Psoas muscle (tissue), 8 donors: ENCODE measurements at places on chromosomes 16 and 17.

GRCh38 chr17:19344311-19345066 lies 18.0 kb downstream of the B9D1 start:
- H3K27ac ChIP-seq: no peak overlapping the region
- peaks cover 25% of the 10 kb centered on the region for H3K4me1 ChIP-seq
- no peak for DNase-seq
- H3K27me3 ChIP-seq: no peaks in the 10 kb centered on the region
- peaks cover 3% of the 10 kb centered on the region for H3K36me3 ChIP-seq

DNA sequence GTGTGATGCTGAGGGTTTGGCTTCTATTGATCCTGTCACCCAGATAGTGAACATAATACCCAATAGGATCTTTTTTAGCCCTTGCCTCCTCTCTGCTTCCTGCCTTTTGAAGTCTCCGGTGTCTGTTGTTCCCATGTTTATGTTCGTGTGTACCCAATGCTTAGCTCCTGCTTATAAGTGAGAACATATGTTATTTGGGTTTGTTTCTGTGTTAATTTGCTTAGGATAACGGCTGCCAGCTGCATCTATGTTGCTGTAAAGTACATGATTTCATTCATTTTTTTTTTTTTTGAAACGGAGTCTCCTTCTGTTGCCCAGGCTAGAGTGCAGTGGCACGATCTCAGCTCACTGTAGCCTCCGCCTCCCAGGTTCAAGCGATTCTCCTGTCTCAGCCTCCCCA lies 23.0 kb downstream of the DUS2 start:
- no peak for DNase-seq
- H3K36me3 ChIP-seq: no peaks in the 10 kb centered on the region
- H3K27ac ChIP-seq: no peak overlapping the region
- no peaks in the 10 kb centered on the region for H3K27me3 ChIP-seq
- no peaks in the 10 kb centered on the region for H3K4me1 ChIP-seq

DNA sequence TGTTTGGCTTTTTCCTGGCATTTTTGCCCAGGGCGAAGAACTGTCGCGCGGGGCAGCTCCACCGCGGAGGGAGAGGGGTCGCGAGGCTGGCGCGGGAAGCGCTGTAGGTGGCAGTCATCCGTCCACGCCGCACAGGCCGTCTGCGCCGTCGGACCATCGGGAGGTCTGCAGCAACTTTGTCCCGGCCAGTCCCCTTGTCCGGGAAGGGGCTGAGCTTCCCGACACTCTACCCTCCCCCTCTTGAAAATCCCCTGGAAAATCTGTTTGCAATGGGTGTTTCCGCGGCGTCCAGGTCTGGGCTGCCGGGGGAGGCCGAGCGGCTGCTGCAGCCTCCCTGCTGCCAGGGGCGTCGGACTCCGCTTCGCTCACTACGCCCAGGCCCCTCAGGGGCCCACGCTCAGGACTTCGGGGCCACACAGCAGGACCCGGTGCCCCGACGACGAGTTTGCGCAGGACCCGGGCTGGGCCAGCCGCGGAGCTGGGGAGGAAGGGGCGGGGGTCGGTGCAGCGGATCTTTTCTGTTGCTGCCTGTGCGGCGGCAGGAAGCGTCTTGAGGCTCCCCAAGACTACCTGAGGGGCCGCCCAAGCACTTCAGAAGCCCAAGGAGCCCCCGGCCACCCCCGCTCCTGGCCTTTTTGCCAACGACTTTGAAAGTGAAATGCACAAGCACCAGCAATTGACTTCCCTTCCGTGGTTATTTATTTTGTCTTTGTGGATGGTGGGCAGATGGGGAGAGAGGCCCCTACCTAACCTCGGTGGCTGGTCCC lies 2.3 kb upstream of the CBX4 start:
- H3K27ac ChIP-seq: no peak overlapping the region
- peaks cover 30% of the 10 kb centered on the region for H3K27me3 ChIP-seq

GRCh38 chr17:47831934-47832327 lies 461 bp downstream of the LRRC46 start:
- peak overlapping the region; percentile 93 for H3K4me3 ChIP-seq
- peak; percentile 40 for DNase-seq
- H3K4me1 ChIP-seq: peaks cover 23% of the 10 kb centered on the region
- peaks cover 3% of the 10 kb centered on the region for H3K36me3 ChIP-seq
- peak overlapping the region; percentile 76 for H3K27ac ChIP-seq

DNA sequence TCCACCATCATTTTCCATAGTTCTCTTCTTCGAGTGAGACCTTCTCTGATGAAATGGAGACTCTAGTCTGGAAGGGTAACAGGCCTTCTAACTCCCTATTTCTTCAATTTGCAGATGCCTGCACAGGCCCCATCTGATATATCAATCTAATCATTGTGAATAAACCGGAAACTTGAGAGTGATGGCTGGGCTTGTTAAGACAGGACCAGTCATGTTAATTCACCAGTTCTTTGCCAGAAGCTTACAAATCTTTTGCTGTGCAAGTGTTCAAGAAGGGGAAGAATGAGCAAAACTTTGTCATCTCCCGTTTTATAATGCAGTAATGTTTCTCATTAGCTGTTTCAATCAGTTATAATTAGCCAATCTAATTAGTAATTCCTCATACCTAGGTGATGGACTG lies 1561.3 kb upstream of the GOT2 start:
- no peak overlapping the region for H3K27ac ChIP-seq
- no peak overlapping the region for H3K4me3 ChIP-seq
- H3K36me3 ChIP-seq: no peaks in the 10 kb centered on the region
- DNase-seq: no peak
- no peaks in the 10 kb centered on the region for H3K27me3 ChIP-seq
- H3K4me1 ChIP-seq: no peaks in the 10 kb centered on the region

- H3K4me1 ChIP-seq: peaks cover 27% of the 10 kb centered on the region
- no peaks in the 10 kb centered on the region for H3K27me3 ChIP-seq
- no peak for DNase-seq
- no peak overlapping the region for H3K4me3 ChIP-seq
Measured at GRCh38 chr17:7491583-7491982, 7.4 kb downstream of the POLR2A start.
